ENCODE measurements at places on chromosomes 2 and 18.

DNA sequence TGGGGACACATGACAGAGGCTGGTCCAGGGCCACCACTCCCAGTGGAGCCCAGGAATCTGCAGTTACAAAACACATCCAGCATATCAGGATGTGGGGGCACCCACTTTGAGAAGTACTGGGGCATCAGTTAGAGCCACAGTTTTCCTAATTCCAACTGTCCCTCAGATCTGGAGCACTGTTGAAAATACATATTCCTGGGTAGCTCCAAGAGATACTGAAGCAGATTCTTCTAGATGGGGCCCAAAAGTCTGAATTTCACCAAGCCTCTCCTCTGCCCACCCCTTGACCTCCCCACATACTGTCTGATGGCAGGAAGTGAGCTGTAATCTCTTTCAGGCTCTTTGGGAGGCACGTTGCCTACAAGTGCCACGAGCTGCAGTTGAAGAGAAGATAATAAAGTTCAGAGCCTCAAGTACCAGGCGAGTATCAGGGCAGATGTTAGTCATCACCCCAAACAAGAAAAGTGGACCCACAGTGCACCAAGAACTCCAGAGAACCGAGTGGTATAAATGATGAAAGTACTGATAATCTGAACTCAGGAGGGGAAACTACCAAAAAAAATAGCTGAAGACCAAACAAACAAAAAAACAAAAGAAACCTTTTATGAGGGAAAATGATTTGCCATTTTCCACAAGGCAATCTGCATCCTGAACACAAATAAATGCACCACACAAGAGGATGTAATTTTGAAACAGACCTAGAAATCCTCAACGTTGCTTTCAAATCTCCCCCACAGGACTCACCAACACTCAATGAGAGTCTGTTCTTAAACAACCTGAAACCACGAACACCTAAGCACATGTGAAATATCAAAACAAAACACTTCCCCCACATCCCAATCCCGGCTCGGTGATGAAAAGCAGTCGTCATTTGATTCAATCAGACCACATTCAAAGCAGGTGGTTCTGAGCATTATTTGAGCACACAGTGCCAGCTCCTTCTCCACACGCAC lies 98.7 kb downstream of the TCF4 start:
- DNase-seq, result no peak

DNA sequence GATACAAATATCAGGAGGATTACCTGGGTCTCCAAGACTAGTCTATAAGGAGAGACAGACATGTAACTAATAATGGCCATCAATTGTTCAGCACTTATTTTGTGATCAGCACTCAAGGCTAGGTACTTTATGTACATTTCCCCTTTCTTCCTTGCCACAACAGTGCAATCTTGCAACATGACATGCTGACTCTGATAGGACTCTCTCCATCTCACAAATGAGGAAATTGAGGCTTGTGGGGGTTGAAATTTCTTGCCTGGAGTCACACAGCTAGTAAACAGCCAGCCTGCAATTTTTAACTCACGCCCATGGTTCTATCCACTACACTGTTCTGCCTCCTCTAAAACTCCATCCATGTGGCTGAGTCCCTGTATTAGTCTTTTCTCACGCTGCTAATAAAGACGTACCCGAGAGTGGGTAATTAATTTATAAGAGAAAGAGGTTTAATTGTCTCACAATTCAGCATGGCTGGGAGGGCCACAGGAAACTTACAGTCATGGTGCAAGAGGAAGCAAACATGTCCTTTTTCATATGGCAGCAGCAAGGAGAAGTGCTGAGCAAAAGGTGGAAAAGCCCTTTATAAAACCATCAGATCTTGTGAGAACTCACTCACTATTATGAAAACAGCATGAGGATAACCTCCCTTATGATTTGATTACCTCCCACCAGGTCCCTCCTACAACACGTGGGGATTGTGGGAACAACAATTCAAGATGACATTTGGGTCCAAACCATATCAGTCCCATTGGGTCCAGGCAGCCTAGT lies 302.4 kb downstream of the PLCL1 start:
- no peak for DNase-seq

DNA sequence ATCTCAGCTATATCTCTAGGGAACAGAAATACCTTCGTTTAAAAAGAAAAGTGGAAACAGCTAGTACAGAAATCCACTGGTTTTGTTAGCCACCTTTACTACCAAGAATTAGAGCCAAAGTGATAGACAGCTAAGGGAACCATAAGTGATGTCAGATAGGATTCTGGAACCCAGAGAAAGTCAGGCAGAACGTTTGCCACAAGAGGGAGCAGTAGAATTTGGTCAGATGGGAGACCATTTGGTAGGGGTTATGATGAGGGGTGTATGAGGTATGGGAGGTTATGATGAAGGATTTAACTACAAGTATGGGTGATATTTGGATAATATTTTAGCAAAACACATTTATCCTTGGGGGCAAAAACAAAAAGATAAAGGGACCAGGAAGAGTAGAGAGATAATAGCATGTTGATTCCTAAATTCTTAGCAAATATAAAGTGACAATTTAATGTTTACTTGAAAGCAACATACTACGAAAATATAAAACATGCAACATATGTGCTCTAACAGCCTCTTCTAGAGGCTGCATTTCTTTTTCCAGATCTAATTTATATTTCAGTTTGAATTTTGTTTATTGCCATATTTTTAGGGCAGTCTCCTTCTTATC lies 3.3 kb downstream of the SLC8A1 start:
- DNase-seq, result no peak

GRCh38 chr2:64988420-64989125 lies 626 bp upstream of the SLC1A4 start:
- DNase-seq, result peak; percentile 51

GRCh38 chr2:232492236-232492848 lies 4.7 kb upstream of the ECEL1 start:
- DNase-seq, result no peak
